ENCODE measurements at places on chromosomes 4 and X.
A peak's percentile ranks its signal among the peaks of the same experiment; 100 is the strongest.

GRCh38 chr4:110902500-110902899, 279.6 kb upstream of the PITX2 start:
- DNase-seq, result no peak

DNA sequence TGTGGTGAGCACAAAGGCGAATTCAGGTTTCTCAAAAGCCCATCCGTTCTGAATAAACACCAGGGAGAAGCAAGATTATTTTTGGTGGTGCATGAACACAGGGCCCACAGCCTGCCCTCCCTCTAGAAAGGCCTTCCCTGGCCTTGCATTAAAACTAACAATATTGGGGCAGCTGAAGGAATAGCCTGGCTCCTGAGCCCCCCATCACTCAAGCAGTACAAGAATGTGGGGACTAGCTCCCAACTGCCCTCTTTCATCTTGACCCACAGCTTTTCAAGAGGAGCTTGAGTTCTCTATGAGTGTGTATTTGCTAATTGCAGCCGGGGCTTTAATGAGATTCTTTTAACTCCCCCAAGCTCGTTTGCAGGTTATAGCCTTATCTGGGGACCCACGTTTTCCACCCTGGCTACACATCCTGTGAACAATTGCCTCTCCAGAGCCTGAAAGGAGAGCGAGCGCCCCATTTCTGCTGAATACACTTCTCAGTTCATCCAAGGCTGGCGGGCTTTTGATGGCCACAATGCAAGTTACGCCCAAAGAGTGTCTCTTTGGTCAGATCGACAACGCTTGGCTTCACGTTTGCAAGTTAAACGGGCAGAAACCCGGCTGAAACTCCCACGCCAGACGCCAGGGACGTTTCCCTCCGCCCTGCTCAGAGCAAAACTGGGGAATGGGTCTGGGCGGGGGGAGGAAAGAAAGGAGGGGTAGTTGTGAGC, 4.7 kb upstream of the GSX2 start:
- no peak for DNase-seq

- DNase-seq, result no peak
Measured at GRCh38 chrX:19794690-19795089, 92.7 kb downstream of the SH3KBP1 start.

DNA sequence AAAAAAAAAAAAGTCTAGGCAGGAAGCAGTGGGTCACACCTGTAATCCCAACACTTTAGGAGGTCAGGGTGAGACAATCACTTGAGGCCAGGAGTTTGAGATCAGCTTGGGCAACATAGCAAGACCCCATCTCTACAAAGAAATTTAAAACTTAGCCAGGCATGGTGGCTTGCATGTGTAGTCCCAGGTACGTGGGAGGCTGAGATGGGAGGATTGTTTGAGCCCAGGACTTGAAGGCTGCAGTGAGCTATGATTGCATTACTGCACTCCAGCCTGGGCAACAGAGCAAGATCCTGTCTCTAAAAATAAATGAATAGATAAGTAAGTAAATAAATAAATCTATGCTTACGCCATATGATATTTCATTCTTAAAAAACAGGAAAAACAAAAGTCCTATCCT, 65.3 kb downstream of the DHRSX start:
- DNase-seq, result no peak

- DNase-seq, result no peak
Measured at GRCh38 chr4:181046809-181047208, 1196.4 kb upstream of the TENM3 start.

GRCh38 chr4:47017494-47017893, 13.9 kb upstream of the GABRB1 start:
- no peak for DNase-seq

- DNase-seq, result no peak
Measured at GRCh38 chrX:105744291-105744690, 78.0 kb upstream of the NRK start.

DNA sequence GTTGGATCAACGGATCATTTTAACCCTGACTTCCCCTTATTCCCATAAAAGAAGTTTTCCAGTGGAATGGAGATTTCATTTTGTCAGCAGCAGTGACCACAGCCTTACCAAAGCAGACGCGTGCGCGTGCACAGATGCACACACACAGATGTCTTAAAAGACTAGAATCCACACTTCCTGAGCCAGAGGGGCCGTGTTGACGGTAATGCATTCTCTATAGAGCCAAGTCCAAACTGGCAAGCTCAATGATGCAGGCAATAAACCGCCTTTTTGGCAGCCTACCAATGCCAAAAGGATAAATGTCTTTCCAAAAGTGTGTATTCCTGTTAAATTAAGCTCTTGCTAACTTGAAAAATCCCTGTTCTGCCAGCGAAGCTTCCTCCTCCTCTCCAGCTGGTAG, 18.8 kb upstream of the CLDN34 start:
- DNase-seq, result no peak

GRCh38 chr4:37443137-37443536, 198.6 kb downstream of the NWD2 start:
- DNase-seq, result no peak

DNA sequence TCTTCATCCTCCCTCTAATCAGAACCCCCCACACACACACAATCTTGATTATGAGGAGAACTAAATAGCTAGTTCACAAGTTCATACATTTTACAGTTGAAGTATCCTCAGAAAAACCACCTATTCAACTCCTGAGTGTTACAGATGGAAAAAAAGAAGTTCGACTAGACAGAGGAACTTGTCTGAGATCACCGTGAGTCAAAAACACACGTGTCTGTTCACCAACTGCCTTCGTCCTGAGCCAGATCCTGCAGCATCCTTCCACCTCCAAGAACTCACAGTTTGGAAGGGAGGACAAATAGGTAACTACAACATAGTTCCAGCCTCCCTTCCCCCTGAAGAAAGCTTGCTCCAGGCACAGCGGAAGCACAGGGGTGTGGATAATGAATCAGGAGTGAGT, 19.0 kb upstream of the IRAK1 start:
- DNase-seq, result no peak

GRCh38 chr4:1534095-1534872, 128.0 kb upstream of the NKX1-1 start:
- no peak for DNase-seq

DNA sequence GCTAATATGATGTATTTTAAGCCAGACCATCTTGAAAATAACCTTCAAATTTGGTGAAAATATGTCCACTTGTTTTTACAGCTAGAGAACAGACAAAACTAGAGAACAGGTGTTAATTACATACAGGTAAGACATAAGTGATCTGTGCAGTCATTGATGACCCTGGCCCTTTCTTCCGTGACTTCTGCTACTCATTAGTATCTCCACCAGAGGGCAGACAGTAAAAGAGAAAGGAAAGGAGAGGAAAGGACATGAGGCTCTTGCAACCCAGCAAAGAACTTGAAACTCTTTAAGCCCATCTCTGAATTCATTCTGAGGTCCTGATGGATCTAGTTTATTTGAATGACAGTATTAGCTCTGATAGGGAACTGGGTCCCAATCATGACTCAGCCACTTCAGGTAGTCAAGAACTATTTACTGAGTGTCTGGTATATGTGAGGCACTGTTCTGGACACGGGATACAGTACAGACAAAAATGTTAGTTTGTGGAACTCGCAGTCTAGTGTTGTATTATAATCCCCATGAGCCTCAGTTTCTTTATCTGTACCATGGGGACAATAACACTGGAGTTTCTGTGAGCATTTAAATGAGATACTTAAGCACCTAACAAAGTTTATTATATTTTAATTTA, 121.0 kb upstream of the TEX13D start:
- DNase-seq, result no peak

- DNase-seq, result no peak
Measured at GRCh38 chr4:20643631-20644030, 56.6 kb upstream of the PACRGL start.

DNA sequence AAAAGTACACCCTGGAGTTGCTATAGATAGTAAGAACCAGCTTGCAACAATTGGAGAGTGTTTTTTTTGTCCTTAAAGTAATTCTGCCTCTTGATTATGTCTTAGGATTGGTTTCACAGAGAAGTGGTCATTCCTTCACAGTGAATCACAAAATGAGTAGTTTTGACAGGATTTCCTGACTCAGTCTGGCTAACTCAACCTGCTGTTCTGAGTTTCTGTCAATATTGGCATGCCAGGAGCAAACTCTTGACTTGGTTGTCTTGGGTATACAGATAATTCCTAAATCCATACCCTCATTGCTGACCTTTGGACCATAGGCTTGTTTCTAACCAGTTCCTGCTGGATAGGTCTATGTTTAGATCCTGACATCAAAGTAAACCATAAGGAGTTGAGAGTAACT, 9.4 kb downstream of the FHIP1A start:
- DNase-seq, result no peak

GRCh38 chrX:38458071-38458470, 103.3 kb upstream of the TSPAN7 start:
- no peak for DNase-seq

GRCh38 chr4:4930677-4931076, 71.2 kb downstream of the MSX1 start:
- DNase-seq, result no peak

DNA sequence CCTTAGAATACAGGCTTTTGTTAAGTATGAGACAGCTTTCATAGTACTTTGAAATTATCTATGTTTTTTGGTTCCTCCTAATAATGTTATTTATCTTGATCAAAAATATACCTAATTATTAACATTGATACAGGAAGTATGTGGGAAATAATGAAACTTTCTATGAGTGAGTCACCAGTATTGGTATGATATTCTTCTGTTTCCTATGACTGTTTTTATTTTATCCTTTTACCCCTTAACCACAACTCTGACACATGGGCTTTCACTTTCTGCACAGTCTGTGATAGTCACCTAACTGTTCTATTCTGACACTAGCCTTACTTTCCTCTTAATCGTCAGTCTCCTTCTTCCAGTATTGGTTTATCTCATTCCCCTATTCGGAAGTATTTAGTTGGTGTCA, 4.7 kb downstream of the THAP9 start:
- DNase-seq, result peak; percentile 21

GRCh38 chrX:23662853-23663252, 4.4 kb upstream of the PRDX4 start:
- DNase-seq, result no peak

DNA sequence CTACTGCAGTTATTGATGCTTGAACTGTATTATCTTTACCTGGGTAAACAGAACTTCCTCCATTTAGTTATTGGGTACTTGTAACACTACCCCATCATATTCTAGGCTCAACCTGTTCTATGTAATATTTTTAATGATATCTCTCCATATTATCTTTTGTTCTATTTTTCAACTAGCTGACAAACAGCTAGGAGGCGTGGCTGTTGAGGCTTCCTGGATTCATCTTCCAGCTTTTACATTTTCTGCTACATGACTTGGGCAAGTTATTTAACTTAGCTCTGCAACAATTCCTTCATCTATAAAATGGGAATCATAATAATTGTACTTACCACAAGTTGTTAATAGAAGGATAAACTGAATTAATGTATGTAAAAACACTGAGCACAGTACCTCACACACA, 349.3 kb downstream of the PTTG2 start:
- no peak for DNase-seq

DNA sequence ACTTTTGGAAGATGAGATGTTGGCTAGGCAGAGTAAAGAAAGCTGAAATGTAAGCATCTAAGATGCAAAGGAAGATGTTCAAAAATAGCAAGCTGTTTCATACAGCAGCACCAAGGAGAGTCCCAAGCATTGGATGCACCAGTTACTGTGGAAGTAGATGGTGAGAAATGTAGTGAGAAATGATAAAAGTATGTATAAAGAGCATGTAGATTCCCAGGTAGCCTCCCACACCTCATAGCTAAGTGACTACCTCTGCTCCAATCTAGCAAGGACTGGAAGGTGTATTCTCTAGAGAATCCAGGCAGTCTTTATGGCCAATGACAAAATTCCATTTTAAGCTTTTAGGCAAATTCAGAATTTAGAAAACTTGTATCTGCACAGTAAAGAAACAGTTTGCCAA, 50.9 kb upstream of the C4orf54 start:
- no peak for DNase-seq

- DNase-seq, result no peak
Measured at GRCh38 chr4:2297606-2298531, 36.0 kb upstream of the MXD4 start.

- no peak for DNase-seq
Measured at GRCh38 chr4:1500231-1500965, 94.2 kb upstream of the NKX1-1 start.

GRCh38 chr4:84379917-84380641, 119.0 kb downstream of the NKX6-1 start:
- no peak for DNase-seq

GRCh38 chrX:119475389-119476101, 7.3 kb downstream of the SLC25A5 start:
- no peak for DNase-seq

- no peak for DNase-seq
Measured at GRCh38 chr4:123167931-123168330, 228.7 kb upstream of the SPRY1 start.

DNA sequence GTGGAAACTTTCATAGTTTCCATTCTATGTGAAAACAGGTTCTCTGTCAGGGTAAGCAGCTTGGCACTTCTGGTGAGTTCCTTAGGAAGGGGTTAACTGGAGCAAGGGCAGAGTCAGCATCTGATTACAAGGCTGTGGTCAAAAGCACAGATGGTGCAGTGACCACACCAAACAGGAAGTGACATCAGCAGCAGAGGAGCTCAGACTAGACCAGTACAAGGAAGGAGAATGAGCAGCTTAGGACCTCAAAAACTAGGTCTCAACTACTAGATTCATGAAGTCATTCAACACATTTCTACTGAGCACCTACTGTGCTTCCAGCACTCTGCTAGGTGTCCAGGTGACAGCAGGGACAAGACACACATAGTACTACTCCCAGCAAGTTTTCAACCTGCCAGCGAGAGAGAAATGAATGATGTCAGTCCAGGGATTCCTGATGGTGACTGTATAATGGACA, 130.2 kb downstream of the AMELX start:
- no peak for DNase-seq

- no peak for DNase-seq
Measured at GRCh38 chr4:102633100-102633499, 127.7 kb downstream of the MANBA start.

DNA sequence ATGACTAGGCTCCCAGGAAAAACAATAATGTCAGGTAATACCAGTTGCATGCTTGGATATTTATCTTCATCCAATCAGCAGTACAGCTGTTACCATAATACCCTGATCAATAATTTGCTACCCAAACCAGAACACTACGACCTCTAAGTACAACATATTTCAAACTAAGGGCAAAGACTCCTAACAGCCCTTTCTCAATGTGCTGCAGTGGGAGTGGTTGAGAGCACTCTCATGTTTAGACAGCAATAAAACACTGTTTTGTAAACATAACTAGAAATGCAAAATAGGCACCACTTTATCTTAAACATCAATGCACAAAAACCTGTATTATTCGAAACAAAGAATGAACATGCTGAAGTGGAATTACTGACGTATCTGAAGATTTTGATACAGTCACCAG, 28.9 kb downstream of the PPARGC1A start:
- DNase-seq, result no peak

DNA sequence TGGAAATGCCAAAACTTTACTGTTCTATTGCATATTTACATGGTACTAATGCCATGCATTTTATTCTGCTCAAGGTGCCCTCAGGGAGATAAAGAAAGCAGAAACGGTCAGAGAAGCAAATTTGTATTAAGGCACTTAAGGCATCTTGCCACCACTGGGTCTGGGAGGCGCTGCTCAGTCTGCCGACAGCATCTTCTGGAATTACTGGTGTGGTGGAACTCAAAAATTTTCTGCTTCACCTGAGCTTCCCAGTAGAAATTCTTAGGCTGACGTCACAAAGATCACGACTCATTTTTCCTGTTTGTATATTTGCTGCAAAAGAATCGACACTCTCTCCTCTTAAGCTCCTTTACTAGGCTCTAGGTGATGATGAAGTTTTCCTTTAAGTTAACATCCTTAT, 3.0 kb downstream of the RASSF6 start:
- DNase-seq, result no peak
